ENCODE measurements at places on chromosomes 7 and 10. TPM values are rescaled to one million over a fixed set of nuclear protein-coding genes. Genes with fewer than 3 reads are reported as not detected.

DNA sequence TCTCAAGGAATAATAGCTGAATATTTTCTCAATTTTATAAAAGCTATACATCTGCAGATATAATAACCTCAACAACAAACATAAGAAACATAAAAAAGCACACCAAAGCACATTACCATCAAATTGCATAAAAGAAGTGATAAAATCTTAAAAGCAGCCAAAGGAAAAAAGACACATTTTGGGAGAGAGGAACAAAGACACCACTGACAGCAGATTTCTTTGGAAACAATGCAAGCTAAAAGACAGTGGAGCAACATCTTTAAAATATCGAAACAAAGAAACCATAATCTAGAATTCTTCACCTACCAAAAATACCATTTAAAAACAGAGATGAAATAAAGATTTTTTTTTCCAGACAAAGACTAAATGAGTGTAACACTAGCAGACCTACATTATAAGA, 55.7 kb upstream of the TEX47 start:
- no peak for DNase-seq

DNA sequence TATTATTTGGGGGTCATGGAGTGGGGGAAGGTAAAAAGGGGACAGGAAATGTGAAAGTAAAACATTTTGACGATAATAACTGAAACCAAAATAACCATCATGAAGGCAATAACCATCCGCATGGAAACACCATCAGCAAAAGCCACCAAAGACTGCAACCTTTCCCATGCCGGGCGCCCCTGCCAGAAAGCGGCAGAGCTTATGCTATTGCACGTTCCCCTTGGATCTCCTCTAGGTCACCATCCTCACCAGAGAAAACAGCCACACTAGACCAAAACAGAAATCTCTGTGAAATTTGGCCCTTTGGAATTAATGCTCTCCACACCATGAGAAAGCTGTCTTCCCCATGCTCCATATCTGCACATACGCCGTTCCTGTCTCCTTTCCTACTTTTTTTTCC, 31.1 kb downstream of the DRGX start:
- no peak for DNase-seq

DNA sequence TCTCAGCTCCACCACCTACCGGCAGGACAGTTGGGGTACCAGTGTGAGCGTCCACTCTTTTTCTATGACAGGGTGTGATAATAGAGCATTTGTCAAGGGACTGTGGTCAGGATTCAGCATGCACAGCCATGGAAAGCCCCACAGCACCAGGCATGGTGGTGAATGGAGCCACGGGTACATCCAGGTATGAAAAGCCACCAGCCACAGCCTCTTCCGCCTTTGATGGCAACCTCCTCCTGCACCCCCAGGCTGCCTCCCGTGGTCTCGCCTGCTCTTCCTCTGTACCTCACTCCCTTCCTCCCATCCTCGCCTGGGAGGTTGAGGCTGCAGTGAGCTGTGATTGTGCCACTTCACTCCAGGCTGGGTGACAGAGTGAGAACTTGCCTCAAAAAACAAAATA, 90.2 kb upstream of the CHST15 start:
- no peak for DNase-seq

GRCh38 chr10:49690698-49691356, 11.4 kb downstream of the C10orf53 start:
- no peak for DNase-seq

- DNase-seq: no peak
Measured at GRCh38 chr10:71229726-71230655, 17.6 kb downstream of the UNC5B start.

GRCh38 chr10:124200011-124200410, 106.6 kb upstream of the CHST15 start:
- DNase-seq: no peak

DNA sequence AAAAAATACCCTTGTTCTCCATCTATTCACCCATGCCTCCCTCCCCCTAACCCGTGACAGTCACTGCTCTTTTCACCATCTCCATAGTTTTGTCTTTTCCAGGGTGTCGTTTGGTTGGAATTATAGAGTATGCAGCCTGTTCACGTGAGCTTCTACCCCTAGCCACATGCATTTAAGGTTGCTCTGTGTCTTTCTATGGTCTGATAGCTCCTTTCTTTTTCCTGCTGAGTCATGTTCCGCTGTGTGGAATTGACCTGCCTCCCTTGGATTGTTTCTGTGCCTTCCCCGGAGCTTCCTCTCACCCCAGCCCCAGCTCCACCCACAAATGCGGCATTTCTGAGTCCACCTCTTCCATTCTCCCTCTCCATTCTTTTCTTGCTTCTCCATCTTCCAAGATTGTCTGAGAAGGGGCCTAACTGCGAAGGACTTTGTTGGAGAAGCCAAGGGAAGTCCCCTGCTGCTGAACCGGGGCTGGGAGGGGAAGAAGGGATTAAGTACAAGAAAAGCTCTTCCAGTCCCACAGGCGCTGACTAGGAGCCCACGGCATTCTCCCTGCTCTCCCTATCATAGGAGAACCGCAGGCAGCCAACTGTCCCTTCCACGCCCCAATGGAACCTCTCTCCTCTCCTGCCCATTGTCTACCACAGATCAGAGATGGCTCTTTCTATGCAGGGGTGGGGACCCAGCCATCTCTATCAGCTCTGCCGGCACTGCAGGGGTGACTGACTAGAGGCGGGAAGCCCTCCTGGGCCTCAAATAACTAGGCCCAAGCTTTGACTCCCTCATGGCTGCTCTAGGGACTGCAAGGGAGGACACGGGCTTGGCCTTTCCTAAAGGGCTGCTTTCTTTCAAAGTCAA, 87.5 kb upstream of the ANLN start:
- no peak for DNase-seq

DNA sequence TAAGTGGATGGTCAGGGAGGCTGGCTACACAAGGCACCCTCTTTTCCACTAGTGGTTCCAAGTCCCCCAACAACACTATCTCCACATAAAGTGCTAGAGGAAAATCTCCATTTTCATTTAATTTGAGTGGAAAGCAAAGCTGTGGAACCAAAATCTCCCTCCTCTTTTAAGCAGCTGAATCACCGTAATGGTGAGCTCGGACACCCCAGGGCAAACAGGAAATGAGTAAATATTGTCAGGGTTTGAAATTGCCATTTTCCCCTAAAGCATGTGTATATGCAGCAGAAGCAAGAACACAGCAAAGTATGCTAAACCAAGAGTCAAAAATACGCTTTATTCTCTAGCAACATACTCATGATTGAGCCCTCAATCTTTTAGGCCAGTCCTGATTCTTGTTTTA, 143.7 kb downstream of the GPAM start:
- no peak for DNase-seq

GRCh38 chr10:80599424-80599847, 61.7 kb downstream of the SH2D4B start:
- DNase-seq: peak; percentile 63

- DNase-seq: no peak
Measured at GRCh38 chr10:3118641-3119091, 51.3 kb downstream of the PFKP start.

DNA sequence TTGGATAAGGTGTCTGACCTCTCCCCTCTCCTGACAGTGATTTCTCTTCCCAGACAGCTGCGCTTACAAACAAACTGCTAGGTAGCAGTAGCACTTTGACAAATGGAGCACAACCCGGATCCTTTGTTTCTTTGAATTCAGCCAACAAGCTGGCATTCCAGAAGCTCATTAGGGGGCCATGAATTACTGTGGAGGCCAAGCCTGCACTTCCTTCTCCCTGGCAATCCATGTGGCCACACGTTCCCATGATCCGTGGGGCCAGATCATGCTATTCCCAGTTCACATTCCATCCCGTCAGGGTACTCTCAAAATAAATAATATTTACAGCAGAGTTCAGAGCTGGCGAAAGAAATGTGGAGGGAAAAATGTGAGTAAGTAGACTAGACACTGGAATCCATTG, 172.4 kb downstream of the PRPF18 start:
- no peak for DNase-seq

GRCh38 chr7:56188823-56189346, 72.7 kb upstream of the NUPR2 start:
- DNase-seq: no peak

DNA sequence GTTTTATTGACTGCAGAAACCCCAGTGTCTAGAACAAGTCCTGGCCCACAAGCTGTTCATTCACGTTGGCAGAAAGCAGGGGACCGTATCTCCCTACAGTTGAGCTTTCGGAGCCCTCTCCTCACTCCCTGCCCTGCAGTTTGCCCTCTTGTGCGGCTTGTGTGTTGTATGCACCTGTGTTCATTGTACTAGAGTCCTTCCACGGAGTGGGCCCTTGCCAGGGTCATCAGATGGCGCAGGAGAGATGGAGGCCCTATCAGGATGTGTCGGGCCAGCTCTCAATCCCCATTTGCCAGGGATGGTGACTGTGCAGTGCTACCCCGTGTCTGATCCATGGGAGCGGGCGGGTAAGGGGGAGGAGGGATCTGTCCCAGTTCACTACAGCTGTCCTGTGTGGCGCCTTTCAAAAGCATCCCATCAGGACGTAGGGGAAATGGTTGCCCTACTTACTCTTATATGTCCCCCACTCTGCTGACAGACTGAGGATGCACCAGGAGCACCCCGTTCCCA, 77.4 kb upstream of the PRR15 start:
- no peak for DNase-seq

DNA sequence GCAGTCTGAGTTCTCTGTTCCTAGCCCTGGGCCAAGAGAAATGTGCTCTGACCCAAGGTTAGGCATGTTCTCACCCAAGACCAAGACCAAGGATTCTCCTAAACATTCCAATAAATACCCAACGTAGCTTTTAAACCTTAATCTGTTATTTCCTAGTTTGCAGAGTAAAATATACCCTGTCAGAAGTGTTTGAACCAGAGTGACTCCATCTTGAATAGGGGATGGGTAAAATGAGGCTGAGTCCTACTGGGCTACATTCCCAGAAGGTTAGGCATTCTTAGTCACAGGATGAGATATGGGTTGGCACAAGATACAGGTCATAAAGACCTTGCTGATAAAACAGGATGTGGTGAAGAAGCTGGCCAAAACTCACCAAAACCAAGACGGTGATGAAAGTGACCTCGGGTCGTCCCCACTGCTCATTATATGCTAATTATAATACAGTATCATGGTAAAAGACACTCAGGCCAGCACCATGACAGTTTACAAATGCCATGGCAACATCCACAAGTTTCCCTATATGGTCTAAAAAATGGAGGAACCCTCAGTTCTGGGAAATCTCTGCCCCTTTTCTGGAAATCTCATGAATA, 27.7 kb downstream of the PLXNA4 start:
- DNase-seq: no peak

GRCh38 chr10:23859598-23859997, 349.3 kb upstream of the KIAA1217 start:
- no peak for DNase-seq

The IFIT3 gene
- 45.2 TPM for total RNA-seq

The KBTBD2 gene
- 54.2 TPM for total RNA-seq

The SDK1 gene
- 20.0 TPM for total RNA-seq

The CRHR2 gene
- not detected for total RNA-seq

The DYDC2 gene
- total RNA-seq: not detected
